ENCODE measurements at places on chromosomes 11 and 22.
A peak's percentile ranks its signal among the peaks of the same experiment; 100 is the strongest.

DNA sequence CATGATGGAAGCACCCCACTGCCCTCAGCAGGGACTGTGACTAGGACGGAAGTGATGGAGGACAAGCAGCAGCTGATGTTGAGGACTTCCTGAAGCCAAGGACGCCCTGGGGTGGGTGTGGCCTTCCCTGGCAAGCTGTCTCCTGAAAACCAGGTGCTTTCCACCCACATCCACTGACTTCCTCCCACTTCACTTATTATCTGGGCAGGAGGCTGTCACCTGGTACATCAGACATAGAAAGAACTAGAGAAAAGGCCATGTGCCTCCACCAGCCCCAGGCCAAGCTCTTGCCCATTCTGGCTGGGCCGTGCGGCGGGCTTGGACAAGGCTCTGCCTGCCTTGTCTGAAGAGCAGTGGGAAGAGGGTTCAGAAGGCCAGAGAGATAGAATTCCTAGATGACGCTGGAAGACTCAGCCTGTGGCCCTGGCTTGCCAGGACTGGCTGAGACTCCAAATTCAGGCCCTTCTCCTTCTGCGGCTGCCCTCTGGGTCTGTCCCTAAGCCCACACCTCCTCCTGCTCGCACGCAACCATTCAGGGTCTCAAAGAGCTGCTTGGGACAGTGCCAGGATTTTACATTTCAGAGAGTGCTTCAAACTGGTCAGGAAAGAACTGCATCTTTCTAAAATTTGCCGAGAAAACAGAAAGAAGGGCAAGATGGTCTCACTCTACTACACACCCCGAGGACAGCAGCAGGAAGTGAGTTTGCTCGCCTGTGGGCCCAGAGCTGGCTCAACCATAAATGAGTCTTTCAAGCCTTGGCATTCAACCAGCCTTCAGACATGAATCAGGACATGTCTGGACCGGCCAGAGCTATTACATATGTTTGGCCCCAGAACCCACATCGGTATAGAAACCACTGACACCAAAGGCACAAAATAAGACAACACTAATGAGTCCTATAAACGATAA lies 13.3 kb downstream of the ARHGAP1 start:
- peaks cover 52% of the 10 kb centered on the region for H3K36me3 ChIP-seq
- no peak overlapping the region for H3K27ac ChIP-seq
- H3K4me3 ChIP-seq = no peak overlapping the region
- H3K27me3 ChIP-seq = no peaks in the 10 kb centered on the region
- no peaks in the 10 kb centered on the region for H3K4me1 ChIP-seq
- DNase-seq = no peak

GRCh38 chr22:19121631-19122142 lies 525 bp downstream of the DGCR2 start:
- peaks cover 22% of the 10 kb centered on the region for H3K36me3 ChIP-seq
- peak overlapping the region; percentile 92 for H3K4me3 ChIP-seq

DNA sequence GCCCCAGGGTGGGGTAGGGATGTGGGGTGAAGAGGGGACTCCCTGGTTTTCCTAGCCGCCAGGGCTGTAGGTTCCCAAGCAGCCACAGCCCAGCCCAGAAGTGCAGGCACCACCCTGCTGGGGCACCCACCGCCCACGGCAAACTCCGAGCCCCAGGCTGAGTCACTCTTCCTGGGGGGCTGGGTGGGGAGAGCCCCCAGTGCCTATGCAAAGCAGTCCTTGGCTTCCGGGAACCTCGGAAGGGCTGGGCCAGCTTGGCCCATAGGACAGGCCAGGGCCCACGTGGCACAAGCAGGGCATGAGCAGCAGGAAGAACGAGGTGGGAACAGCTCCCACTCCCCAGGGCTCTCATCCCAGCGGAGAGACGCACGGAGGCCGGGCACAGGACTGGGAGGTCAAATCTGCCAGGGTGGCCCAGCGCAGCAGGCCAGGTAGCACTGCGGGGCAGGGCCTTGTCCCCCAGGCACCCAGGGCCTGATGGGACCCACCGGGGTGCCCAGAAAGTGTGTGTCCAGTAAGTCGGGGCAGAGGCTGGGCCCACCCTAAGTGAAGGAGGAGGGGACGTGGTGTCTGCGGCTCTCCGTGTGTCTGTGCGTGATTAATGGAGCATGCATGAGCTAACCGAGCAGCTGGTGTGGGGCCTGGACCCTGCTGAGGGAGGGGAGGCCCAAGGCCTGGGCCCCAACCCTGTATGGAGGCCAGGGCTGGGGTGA lies 4.6 kb upstream of the IL17REL start:
- no peak overlapping the region for H3K27ac ChIP-seq
- H3K4me1 ChIP-seq = no peaks in the 10 kb centered on the region
- H3K36me3 ChIP-seq = no peaks in the 10 kb centered on the region
- peaks cover 69% of the 10 kb centered on the region for H3K27me3 ChIP-seq

DNA sequence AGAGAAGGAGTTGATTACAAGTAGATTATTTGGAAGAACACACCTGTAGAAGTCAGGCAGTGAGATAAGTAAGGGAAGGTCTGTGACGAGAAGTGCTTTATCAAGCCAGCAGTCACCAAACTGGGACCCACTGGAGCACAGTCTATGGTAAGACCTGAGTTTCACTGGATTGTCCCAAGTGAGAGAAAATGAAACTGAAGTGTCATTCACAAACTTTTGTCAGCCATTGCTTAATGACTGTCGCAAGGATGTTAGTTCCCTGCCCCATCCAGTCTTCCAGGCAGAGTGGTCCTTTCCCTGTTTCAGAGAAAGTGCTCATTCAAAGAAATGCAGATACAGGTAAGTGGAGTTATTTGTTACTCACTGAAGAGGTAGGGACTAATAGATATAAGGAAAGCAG lies 728.0 kb upstream of the TENM4 start:
- H3K27ac ChIP-seq = no peak overlapping the region
- H3K4me3 ChIP-seq = no peak overlapping the region
- no peaks in the 10 kb centered on the region for H3K36me3 ChIP-seq

GRCh38 chr11:48261600-48261999 lies 2.1 kb upstream of the OR4X1 start:
- no peaks in the 10 kb centered on the region for H3K36me3 ChIP-seq
- no peak for DNase-seq
- H3K27ac ChIP-seq = no peak overlapping the region
- no peaks in the 10 kb centered on the region for H3K27me3 ChIP-seq

DNA sequence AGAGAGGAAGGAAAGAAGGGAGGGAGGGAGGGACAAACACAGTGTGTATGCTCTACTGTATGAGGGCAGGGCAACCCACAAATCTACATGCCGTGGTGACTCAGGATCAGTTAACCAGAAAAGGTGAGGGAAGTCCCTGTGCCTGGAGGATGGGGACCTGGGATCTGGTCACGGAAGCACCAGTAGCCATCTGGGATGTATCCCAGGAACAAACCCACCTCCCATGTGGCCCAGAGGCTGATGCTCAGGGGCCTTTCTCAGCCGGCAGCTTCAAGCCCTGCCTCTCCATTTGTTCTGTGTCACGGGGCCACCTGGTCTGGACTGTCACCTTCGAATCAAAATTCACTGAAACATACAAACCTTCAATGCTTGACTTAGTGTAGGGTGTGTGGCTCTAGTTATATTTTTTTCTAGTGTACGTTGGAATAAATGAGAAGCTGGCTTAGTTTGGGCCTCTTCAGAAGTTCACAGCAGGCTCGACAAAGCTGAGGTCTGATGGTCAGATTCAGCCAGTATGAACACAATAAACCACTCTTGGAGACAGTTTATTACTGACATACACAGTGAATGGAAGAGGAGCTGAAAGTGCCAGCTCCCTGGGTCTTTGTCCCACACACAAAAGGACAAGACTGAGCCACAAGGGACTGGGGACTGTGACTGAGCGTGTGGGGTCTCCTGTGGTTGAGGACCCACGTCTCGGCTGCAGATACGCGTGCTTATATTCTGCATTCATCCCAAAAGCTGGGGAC lies 23.5 kb upstream of the RTL6 start:
- H3K4me1 ChIP-seq = no peaks in the 10 kb centered on the region
- no peak overlapping the region for H3K4me3 ChIP-seq
- DNase-seq = no peak
- no peaks in the 10 kb centered on the region for H3K36me3 ChIP-seq

DNA sequence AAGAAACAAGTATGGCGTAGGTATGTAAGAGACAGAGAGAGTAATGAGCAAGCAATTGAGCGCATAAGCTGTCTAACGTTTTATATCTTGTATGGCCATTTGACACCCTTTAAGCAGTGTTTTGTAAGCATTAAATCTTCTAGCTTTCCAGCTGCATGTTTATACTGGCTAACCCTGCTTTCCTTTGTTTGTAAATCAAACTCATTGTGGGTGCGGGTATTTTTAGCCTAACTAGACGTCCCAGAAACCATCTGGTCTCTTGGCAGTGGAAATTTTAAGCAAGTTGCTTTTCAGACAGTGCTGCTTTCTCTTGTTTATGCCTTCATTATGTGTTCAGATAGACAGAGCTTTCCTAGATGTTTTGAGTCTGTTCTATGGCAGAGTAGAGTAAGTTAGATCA lies 73.5 kb downstream of the RNF169 start:
- H3K27me3 ChIP-seq = no peaks in the 10 kb centered on the region
- H3K4me1 ChIP-seq = no peaks in the 10 kb centered on the region
- peak; percentile 18 for DNase-seq
- H3K27ac ChIP-seq = no peak overlapping the region
- H3K4me3 ChIP-seq = no peak overlapping the region

GRCh38 chr11:18312663-18313420 lies 9.1 kb downstream of the HPS5 start:
- no peaks in the 10 kb centered on the region for H3K4me1 ChIP-seq
- no peak overlapping the region for H3K27ac ChIP-seq
- H3K27me3 ChIP-seq = no peaks in the 10 kb centered on the region
- H3K4me3 ChIP-seq = no peak overlapping the region

DNA sequence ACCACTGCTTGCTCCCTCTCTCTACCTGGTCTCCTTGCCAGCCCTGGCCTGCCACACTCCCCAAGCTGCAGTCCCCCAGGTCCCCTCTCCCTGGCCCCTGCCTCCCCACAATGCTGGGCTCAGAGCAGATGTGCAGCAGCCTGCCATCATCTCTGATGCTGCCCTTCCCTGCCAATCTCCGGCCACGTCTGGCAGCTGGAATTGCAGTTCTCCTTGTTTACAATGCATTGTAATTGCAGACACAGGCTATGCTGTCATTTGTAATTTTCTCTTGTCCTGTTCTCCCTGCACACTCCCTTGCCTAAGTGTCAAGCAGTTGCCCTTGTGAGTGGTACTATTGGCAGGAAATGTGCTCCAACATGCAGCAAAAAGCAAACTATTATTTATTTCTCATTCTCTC lies 222.3 kb downstream of the NTM start:
- DNase-seq = no peak
- H3K4me1 ChIP-seq = no peaks in the 10 kb centered on the region
- no peak overlapping the region for H3K27ac ChIP-seq
- no peaks in the 10 kb centered on the region for H3K27me3 ChIP-seq
- no peak overlapping the region for H3K4me3 ChIP-seq

- H3K27ac ChIP-seq = no peak overlapping the region
- H3K4me1 ChIP-seq = no peaks in the 10 kb centered on the region
- H3K36me3 ChIP-seq = no peaks in the 10 kb centered on the region
- DNase-seq = peak; percentile 9
- no peak overlapping the region for H3K4me3 ChIP-seq
Observed at GRCh38 chr11:31641477-31642062, 132.0 kb downstream of the ELP4 start.

Measured in large intestine (tissue), 12 donors.